ENCODE measurements at places on chromosomes 13 and 19.
A peak's percentile ranks its signal among the peaks of the same experiment; 100 is the strongest.

- no peak for DNase-seq
Observed at GRCh38 chr19:19004144-19004543, 29.2 kb downstream of the SUGP2 start.

DNA sequence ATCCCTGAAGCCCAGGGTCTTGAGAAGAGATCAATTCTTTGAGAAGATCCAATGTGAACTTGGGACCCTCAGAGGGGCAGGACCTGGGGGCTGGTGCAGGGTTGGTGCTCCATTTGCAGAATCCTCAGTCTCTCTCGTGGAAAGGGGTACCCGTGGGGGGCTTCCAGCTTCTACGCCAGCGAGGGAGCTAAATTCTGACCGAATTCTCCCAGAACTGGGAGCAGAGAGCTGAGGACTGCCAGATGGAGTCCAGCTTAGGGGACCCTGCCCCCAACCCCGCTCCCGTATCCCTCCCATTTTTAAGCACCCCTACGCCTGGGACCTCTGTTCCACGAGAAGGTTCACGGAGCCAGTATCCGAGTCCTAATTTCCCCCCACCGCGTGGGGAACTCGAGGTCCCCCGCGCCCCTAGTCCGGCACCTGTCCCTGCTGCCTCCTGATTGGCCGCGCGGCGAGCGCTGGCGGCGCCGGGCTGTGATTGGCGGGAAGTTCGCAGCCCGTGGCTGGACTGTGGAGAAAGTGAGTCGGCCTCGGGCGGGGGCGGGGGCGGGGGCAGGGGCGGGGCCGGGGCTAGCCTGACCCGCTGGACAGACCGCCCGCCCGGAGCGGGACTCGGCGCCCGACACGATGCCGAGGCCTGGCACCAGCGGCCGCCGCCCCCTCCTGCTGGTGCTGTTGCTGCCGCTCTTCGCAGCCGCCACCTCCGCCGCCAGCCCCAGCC is 4.4 kb upstream of the LTBP4 start:
- DNase-seq: peak; percentile 53

DNA sequence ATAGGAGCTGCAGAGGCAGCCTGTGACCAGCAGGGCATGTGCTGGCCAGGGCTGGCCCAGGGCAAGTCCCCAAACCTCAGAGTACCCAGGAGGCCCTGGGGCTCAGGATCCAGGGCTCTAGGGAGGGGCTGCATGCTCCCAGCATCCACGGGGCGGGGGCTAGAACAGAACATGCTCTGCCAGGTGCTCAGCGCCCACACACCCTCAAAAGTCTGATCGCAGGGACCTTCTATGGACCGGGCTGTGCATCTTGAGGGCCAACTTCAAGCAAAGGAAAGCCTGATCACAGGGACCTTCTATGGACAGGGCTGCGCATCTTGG is 33.5 kb downstream of the ELL start:
- DNase-seq: no peak

GRCh38 chr19:19305696-19306095 is 14.6 kb downstream of the SUGP1 start:
- DNase-seq: no peak

DNA sequence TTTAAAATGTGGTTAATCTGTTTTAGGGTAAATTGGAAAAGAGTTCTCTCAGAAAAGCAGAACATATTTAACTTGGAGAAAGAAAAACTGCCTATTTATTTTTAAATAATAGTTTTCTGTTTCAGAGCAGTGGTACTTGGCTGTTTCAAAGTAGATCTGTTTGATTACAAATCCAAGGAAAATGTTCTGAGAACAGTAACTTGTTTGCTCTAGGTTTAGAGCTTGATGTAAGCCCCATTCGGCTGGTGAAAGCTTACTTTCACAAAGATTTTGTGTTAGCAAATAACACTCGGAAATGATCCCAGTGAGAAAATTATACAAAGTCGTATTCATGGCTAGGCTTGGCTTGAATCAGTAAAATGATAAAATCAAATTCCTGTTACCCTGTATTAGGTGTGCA is 395.8 kb upstream of the GPC6 start:
- DNase-seq: no peak

DNA sequence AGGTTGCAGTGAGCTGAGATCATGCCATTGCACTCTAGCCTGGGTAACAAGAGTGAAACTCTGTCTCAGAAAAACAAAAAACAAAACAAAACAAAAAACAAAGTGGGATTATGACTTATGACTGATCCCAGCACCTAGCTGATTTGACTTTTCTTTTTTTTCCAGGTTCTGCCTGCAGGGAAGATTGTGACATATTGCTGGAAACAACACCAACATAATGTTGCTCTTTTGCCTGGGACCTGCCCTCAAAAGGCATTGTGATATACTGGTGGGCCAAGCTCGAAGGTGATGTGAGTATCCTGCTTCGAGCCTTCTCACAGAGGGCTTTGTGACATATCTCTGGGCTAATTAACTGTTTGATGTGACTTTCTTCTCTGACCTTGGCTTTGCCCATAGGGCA is 42.0 kb upstream of the ZNF43 start:
- DNase-seq: no peak

DNA sequence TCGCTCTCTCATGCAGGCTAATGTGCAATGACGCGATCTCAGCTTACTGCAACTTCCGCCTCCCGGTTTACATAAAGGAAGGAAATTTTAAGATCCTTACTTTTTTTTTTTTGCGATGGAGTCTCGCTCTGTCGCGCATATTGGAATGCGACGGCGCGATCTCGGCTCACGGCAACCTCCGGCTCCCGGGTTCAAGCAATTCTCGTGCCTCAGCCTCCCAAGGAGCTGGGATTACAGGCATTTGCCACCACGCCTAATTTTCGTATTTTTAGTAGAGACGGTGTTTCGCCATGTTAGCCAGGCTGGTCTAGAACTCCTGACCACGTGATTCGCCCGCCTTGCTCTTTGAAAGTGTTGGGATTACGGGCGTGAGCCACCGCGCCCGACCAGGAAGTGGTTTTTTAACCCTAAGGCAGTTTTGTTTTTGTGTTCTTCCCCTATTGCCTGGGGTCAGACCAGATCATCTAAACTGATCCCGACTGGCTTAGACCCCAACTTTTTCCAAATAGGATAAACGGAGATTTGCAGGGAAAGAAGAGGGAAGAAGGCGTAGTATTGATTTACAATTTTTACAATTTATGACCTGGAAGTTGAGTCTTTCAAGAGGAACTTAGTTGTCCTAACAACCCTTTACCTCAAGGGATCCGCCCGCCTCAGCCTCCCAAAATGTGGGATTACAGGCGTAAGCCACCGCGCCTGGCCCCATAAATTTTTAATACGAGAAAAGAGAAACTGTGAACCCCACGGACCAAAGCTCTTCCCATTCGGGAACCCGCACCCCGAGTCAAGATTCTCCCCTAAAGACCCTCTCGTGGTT is 142.0 kb downstream of the ZNF737 start:
- peak; percentile 66 for DNase-seq

DNA sequence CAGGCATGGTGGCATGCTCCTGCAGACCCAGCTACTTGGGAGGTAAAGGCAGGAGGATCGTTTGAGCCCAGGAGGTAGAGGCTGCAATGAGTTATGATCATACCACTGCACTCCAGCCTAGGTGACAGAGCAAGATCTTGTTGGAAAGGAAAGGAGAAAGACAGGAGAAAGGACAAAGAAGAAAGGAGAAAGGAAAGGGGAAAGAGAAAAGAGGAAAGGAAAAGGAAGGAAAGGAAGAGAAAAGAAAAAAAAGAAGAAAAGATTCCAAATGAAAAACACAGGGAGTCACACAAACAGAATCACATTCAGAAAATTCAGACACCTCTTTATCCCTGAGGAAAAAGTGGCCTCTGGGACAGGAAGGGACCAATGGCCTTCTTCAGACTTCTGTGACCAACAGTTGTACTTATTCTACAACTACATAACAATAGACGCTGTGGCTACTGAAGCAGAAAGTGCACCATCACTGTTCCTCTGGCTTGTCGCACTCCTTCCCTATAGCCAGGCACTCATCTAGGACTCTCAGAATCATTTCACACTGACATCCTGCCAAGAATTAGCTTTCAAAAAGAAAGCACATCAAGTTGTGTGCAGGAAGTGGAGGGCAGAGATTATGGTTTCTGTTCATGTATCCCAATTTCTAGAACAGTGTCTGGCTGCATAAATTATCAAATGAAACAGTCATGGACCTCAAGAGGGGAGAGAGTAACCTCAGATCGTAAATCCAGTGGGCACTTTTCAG is 5.9 kb downstream of the MTMR6 start:
- no peak for DNase-seq

DNA sequence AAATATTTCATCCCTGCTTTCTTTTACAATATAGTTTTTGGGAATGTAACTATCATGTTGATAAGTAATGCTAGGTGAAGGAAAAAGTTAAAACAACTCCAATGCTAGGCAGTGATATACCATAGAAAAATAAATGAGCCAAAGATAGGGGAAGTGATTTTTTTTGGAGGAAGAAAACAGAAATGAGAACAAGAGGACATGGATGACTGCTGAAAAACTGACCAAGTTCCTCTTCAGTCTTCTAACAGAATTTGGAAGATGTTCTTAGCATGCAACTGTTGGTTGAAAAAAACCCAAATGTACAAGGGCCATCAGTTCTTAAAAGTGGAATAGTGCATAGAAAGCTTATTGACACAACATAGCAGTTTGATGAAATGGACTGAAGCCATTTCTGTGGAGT is 262.5 kb upstream of the STARD13 start:
- no peak for DNase-seq

DNA sequence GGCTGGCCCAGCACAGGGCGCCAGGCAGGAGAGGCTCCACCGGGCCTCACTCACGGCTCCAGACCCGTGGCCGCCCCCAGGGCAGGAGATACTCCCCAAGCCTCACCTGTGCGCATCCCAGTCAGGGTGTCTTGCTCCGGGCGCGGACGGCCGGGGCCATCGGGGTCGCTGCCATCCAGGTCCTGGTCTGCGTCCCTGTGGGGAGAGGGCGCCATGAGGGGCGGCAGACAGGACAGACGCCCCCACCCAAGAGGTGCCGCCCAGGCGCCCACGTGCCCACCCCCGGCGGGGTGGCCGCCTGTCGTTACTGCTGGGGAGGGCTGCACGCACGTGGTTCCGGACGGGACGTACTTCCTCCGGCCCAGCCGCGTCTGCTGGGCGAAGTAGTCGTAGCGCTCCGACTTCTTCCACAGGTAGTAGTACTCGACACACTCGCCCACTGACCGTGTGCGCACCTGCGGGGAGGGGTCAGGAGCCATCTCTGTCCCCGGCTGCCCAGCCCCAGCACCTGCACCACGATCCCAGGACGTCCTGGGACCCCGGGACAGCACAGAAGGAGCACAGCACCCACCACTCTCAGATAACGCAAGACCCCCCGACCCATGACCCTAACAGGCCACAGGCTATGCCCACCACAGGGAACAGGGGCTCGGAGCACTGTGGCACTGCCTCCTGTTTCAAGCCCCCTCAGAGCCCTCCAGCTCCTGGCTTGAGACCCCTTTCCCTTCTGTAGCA is 17.4 kb upstream of the PLPP2 start:
- no peak for DNase-seq

DNA sequence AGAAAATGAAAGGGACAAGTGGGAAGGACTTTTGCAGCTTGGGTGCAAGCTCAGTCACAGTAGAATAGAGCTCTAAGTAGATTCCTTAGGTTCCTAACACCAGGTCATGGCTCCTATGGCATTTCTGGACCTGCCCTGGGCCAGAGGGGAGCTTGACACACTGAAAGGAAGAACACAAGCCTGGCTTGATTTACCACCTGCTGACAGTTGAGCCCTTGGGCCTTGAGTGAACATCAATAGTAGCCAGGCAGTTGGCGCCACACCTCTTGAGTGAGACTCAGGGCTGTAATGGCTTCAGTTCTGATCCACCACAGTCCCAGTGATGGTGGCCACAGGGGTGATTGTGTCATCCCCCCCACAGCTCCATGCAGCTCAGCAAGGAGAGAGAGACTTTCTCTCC is 221.9 kb upstream of the PCDH17 start:
- no peak for DNase-seq

DNA sequence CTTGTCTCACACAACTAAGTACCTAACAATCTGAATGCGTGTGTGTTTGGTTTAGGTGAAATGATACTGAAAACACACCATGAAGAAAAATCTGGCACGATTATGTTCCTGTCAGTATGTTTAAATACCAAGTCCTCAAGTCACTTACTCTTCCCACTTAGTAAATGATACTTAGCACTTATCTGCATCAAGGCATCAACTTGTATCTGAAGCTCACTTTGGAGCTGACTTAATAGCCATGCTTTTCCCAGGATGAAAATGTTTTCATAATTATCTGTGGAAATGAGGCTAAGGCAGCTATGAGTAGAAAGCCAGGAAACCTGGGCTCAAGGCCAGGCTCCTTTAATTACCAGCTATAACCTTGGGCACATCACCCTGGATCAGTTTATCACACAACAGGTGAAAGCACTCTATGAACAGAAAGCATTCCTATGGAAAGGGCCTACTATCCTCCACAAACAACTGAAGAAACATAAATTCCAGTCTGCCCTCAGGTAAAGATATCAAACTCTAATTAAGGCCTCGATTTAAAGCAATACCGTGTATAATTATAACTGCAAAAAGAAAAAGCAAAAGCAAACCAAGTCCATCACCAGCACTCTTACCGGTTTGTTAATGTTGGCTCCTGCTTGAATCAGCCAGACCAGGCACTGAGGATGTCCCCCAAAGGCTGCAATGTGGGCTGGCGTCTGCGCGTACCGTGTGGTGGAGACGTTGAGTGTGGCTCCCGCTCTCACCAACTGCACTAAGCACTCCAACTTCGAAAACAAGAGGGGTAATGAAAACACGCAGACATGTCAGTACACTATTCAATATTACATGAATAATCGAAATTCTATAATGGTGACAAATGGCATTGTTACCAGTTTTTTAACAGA is 4.6 kb downstream of the ANKRD10 start:
- DNase-seq: no peak

DNA sequence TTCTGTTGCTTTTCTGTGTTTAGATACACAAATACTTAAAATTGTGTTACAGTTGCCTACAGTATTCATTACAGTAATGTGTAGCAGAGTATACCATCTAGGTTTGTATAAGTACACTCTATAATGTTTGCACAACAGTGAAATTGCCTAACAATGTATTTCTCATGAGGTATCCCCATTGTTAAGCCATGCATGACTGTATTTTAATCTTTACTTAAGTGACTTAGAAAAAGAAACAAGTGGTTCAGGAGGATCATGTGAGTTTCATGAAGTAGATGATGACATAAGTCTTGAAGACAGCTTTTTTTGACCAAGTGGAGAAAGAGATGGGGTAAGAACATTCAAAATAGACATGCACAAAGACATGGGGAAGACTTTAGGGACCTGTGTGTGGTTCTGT is 8.4 kb upstream of the KCTD4 start:
- peak; percentile 41 for DNase-seq

GRCh38 chr13:84543962-84544361 is 661.7 kb upstream of the SLITRK1 start:
- no peak for DNase-seq
